ENCODE measurements at places on chromosomes 2 and 18.

GRCh38 chr2:11583840-11584524 lies 50.1 kb downstream of the GREB1 start:
- no peaks in the 10 kb centered on the region for H3K27me3 ChIP-seq
- peaks cover 5% of the 10 kb centered on the region for H3K36me3 ChIP-seq
- no peaks in the 10 kb centered on the region for H3K4me1 ChIP-seq
- DNase-seq, result peak; percentile 50

- no peak overlapping the region for H3K4me3 ChIP-seq
- H3K36me3 ChIP-seq, result no peaks in the 10 kb centered on the region
- H3K4me1 ChIP-seq, result no peaks in the 10 kb centered on the region
- H3K27me3 ChIP-seq, result no peaks in the 10 kb centered on the region
- no peak for DNase-seq
- H3K27ac ChIP-seq, result no peak overlapping the region
These were observed 105.3 kb downstream of the ZNF407 start for GRCh38 chr18:74702950-74703349.

DNA sequence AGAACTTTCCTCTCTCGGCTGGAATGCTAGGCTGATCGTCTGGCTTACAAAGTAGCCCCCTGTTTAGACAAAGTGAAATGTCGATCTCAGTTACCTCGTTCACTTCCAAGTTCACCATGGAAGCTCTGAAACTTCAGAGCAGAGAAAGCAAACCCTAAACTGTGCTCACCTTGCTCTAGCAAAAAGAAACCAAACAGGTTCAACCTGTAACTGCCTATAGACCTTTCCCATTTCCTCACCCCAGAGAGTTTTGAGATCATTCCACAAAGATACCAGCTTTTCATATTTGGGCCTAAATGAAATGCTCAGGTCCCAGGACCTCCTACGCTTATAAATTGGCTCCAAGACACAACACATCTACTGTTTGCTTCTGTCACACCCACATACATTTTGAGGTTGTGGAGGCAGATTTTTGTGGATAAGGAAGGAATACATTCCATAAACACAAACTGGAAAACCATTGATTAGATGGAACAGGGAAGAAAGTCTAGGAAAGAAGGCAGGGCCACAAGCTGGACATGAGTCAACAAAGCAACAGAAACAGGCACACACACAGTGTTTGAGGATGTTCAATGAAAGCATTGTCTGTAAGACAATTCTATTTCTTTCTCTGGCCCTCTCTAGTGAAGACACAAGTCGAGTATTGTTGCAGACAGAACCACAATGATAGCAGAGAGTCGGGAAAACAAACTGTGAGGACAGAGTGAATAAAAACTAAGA lies 52.8 kb upstream of the TGIF1 start:
- peak overlapping the region; percentile 49 for H3K27ac ChIP-seq
- no peak for DNase-seq
- no peak overlapping the region for H3K4me3 ChIP-seq
- H3K4me1 ChIP-seq, result peaks cover 4% of the 10 kb centered on the region
- H3K36me3 ChIP-seq, result no peaks in the 10 kb centered on the region

- H3K27ac ChIP-seq, result peak within 1 kb of the TSS; percentile 30
- no peaks in the 10 kb centered on the region for H3K4me1 ChIP-seq
- H3K27me3 ChIP-seq, result no peaks in the 10 kb centered on the region
- DNase-seq, result peak; percentile 51
- no peaks in the 10 kb centered on the region for H3K36me3 ChIP-seq
- H3K4me3 ChIP-seq, result peak within 1 kb of the TSS; percentile 30
These were observed at the start of gene SLC38A11 for GRCh38 chr2:164954954-164955701. TSS of gene SLC38A11 (minus strand) at chr2:164955525. CDS start at chr2:164955247, 278 bp downstream.

GRCh38 chr2:224711859-224712665 lies 4.1 kb downstream of the CCDC195 start:
- H3K27me3 ChIP-seq, result no peaks in the 10 kb centered on the region
- H3K27ac ChIP-seq, result no peak overlapping the region
- no peaks in the 10 kb centered on the region for H3K4me1 ChIP-seq

DNA sequence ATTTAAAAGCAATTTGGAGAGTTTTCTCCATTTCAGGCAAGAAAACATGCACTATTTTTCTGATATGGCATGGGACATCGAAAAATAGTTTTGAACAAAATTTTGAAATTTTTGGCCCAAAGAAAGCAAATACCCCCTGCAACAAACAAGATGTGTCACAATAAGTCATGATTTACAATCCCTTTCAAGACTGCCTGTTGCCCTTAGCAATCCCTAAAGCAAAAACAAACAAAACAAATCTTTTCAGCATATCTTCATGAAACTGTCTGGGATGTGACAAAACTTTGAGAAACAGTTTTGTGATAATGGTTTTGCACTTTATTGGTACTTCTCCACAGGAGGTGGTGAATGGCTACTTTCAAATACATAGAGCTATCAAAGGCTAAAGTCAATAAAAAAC lies 1888.7 kb upstream of the PIK3C3 start:
- H3K4me1 ChIP-seq, result no peaks in the 10 kb centered on the region
- H3K27me3 ChIP-seq, result no peaks in the 10 kb centered on the region
- no peak overlapping the region for H3K27ac ChIP-seq
- no peak overlapping the region for H3K4me3 ChIP-seq

DNA sequence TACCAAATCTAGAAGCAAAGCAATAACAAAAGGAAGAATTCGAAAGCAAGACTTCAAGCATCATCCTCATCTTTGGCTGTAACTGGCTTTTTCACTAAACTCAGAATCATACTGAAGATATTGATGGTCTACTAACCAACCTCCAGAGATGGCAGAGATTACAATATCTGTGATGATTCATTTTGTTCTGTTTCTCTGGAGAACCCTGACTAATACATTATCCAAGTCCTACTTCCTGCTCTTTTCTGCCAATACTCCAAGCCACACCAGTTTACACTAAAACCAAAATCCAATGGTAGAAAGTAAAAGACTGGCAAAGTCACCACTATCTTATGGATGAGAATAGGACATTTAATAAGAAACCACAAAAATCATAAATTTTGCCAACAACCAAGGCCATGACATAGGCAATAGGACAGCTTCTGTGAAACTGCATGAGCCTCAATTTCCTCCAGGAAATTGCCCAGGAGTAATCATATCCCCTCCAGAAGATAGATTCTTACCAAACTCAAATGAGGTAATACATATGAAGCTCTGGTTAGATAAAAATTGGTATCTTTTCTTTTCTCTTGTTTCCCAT lies 159.8 kb downstream of the METTL4 start:
- H3K4me3 ChIP-seq, result no peak overlapping the region
- H3K27me3 ChIP-seq, result no peaks in the 10 kb centered on the region
- no peak overlapping the region for H3K27ac ChIP-seq
- H3K36me3 ChIP-seq, result no peaks in the 10 kb centered on the region

DNA sequence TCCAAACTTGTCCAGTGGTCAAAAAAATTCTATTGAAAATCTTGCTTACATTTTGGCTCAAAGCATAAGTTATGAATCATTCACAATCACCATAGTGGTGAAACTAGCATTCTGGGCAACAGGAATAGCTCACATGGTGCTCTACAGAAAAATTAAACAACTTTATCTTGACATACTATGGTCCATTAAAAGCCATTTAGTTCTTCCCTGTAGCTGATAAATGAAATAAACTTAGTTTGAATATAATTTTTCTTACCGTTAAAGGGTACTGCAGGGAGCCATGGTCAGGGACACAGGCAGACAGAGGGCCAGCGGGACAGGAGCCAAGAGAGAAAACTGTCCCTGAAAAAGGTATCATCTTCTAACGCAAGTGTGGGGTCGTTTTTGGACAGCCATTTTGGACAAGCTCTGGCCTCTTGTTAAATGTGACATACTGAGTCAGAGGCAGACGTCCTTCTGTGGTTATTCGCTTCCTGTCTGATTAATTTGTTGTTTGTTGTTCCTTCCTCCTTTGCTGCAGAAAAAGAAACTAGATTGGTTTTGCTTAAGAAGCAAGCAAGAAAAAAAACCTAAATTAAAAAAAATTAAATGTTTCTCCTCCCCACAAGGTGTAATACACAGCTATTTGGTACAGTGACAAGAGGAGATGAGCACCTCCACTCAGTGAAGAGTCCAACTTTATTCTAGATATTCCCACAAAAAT lies at the start of gene WIPF1:
TSS of gene WIPF1 (minus strand) at position 460 of the 703 bp plus-strand sequence. CDS start 12,231 bp downstream, outside the sequence.
- H3K36me3 ChIP-seq, result no peaks in the 10 kb centered on the region
- H3K27ac ChIP-seq, result no peak within 1 kb of the TSS
- H3K27me3 ChIP-seq, result no peaks in the 10 kb centered on the region
- DNase-seq, result no peak
- no peak within 1 kb of the TSS for H3K4me3 ChIP-seq

DNA sequence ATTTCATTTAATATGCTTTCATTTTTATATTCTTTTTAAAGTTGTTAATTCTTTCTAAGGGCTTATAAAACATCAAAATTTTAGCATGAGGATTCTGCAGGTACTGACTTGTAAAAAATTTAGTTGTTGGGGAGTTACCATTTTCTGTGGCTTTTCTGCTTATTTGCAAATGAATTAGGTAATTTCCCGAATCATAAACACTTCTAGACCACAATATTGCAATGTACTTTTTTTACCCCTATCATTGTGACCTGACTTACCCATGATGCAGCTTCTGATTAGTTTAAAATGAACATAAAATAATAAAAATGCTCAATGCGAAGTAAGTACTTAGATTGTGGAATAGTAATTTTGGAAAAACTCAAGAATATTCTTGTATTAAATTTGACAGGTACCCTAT lies 11.4 kb downstream of the ARL6IP6 start:
- H3K4me3 ChIP-seq, result no peak overlapping the region
- no peaks in the 10 kb centered on the region for H3K36me3 ChIP-seq
- H3K4me1 ChIP-seq, result peaks cover 5% of the 10 kb centered on the region
- H3K27ac ChIP-seq, result no peak overlapping the region

DNA sequence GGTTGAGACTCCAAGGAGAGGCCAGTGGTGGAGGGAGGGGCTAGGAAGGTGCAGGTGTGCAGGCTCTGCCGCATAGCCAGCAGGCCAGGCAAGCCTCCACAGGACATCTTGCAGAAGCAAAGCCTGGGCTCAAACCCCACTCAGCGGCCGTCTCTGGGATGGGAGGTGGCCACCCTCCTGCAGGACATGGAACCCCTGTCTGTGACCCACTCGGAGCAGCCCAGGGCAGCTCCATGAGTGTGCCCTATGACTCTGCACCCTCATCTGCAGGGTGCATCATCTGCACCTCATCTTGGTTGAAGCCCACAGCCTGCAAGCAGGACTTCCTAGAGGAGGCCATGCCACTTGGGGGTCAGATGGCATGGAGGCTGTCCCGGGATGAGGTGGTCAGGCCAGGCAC lies 46.3 kb downstream of the GPC1 start:
- no peaks in the 10 kb centered on the region for H3K4me1 ChIP-seq
- H3K36me3 ChIP-seq, result no peaks in the 10 kb centered on the region
- DNase-seq, result no peak
- no peaks in the 10 kb centered on the region for H3K27me3 ChIP-seq

GRCh38 chr18:70294471-70295191 lies 5.8 kb downstream of the SOCS6 start:
- no peak overlapping the region for H3K27ac ChIP-seq
- H3K4me1 ChIP-seq, result peaks cover 6% of the 10 kb centered on the region
- DNase-seq, result no peak
- no peaks in the 10 kb centered on the region for H3K27me3 ChIP-seq

DNA sequence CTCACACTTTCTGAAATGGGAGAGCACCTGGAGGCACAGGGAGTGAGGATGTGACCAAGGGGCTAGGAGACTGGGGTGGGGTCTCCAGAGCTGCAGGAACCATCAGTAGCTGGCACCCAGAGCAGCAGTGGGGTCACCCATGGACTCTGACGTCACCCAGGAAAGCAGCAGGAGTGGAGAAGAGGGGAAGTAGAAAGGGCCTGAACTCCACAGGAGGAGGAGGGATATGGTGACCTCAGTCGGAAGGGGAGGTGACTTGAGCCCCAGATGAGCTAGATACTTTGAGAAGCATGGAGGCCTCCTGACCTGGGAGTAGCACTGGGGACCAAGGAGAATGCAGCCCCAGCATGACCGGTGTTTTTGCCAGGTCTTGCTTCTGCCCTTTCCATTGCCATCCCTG lies 8.8 kb downstream of the NMUR1 start:
- H3K4me3 ChIP-seq, result no peak overlapping the region
- H3K27me3 ChIP-seq, result no peaks in the 10 kb centered on the region
- H3K27ac ChIP-seq, result no peak overlapping the region
- no peak for DNase-seq
- no peaks in the 10 kb centered on the region for H3K36me3 ChIP-seq

DNA sequence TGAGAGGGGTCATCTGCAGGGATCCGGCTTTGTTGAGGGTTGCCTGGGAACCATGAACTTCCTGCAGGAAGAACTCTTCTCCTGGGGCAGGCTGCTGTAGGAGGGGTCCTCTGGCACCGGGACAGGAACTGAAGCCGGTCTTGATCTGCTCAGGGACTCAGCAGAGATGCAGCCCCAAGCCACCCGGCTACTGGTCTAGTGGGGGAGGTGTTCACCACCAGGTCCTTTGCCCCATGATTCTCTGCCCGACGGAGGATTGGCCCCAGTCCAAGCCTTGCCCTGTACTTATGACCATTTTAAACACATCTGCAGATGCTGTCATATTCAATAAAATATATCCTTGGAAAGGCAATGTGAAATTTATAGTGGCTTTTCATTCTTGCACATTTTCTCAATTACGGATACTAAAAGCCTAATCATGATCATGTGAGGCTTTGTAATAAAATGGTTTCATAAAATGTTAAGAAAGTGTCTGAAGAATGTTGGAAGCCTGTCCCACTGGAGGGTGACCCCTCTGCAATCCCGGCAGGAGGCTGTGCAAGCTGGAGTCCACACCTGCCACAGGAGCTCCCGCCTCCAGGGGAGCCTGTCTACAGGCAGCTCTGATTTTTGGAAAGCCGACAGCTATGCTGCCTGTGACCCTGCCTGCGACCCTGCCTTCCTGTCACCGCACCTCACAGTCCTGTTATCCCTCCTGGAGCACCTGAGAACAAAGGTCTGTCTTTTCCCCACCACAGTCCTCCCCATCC lies 98.8 kb upstream of the TAF1B start:
- H3K27me3 ChIP-seq, result no peaks in the 10 kb centered on the region
- H3K27ac ChIP-seq, result no peak overlapping the region
- DNase-seq, result no peak
- no peak overlapping the region for H3K4me3 ChIP-seq
- no peaks in the 10 kb centered on the region for H3K4me1 ChIP-seq
- no peaks in the 10 kb centered on the region for H3K36me3 ChIP-seq

DNA sequence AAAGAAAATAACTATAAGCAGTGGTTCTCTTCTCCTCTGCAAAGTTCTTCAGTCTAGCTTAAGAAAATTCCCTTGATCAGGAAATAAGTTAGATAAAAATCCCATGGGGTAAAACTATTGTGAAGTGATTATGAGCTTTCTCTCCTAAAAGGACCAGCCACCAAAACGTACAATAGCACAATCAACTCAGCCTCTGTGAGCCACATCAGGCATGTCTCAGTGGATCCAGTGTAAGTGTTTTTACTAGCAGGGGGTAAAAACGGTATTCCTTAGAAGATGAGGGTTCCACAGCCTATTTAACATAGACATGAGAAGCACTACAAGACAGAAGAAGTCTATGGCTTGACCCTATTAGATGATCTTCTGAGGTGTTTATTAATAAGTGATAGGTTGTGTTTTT lies 503.2 kb downstream of the PIK3C3 start:
- H3K4me3 ChIP-seq, result no peak overlapping the region
- H3K27ac ChIP-seq, result no peak overlapping the region
- H3K27me3 ChIP-seq, result no peaks in the 10 kb centered on the region
- H3K4me1 ChIP-seq, result no peaks in the 10 kb centered on the region
- H3K36me3 ChIP-seq, result no peaks in the 10 kb centered on the region
- no peak for DNase-seq

- H3K36me3 ChIP-seq, result no peaks in the 10 kb centered on the region
- no peak for DNase-seq
- H3K27ac ChIP-seq, result no peak overlapping the region
- no peak overlapping the region for H3K4me3 ChIP-seq
- no peaks in the 10 kb centered on the region for H3K27me3 ChIP-seq
These were observed 161.0 kb downstream of the BARD1 start for GRCh38 chr2:214648520-214648919.

Measured in prostate gland (tissue), 2 donors.